ENCODE measurements at places on chromosomes 2 and 18. TPM values are rescaled to one million over a fixed set of nuclear protein-coding genes. Genes with fewer than 3 reads are reported as not detected.

DAPL1 gene
- total RNA-seq: not detected

DYNC2LI1 gene
- 40.0 TPM for total RNA-seq

IGFBP2 gene
- 13.5 TPM for total RNA-seq

CFC1B gene
- not detected for total RNA-seq

APCDD1 gene
- 13.6 TPM for total RNA-seq

CD28 gene
- under 0.01 TPM for total RNA-seq

BOLL gene
- total RNA-seq: not detected

SMIM21 gene
- total RNA-seq: not detected

REG3G gene
- not detected for total RNA-seq

EML6 gene
- total RNA-seq: 0.39 TPM

NMUR1 gene
- total RNA-seq: 0.26 TPM

SCN7A gene
- not detected for total RNA-seq

LBH gene
- total RNA-seq: 379 TPM

VPS54 gene
- total RNA-seq: 28.7 TPM

KHK gene
- 0.65 TPM for total RNA-seq

LTBP1 gene
- 256 TPM for total RNA-seq

SLC23A3 gene
- total RNA-seq: 2.2 TPM

AQP12A gene
- not detected for total RNA-seq

Measured in articular chondrocyte of knee joint (primary cell).